ENCODE measurements at places on chromosomes 12 and 14. TPM values are rescaled to one million over a fixed set of nuclear protein-coding genes. Genes with fewer than 3 reads are reported as not detected.

RPL10L gene
- total RNA-seq = not detected

GRIP1 gene
- total RNA-seq = 0.61 TPM

TAPBPL gene
- 23.3 TPM for total RNA-seq

TAS2R43 gene
- 0.31 TPM for total RNA-seq

DNA sequence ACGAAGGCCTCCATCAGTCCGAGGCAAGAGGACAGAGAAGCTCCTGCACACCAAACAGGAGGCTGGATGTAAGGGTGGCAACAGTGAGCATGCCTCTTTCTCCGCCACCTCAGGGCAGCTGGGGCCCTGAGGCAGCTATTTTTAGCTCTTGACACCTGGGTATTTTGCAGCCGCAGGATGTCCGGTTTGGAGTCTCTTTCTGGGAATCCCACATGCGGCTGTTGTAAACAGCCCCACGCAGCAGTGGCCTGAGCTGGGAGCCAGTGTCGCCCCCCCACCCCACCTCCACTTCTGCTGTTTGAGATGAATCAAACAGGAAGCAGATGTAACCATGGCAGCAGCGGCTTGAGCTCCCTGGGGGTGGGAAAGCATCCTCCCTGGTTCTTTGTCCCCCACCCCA is 11.7 kb downstream of the HDAC7 start:
- H3K36me3 ChIP-seq = peaks cover 85% of the 10 kb centered on the region
- H3K27me3 ChIP-seq = no peaks in the 10 kb centered on the region
- H3K27ac ChIP-seq = peak overlapping the region; percentile 98
- DNase-seq = peak; percentile 98

- H3K27ac ChIP-seq = no peak overlapping the region
- H3K4me1 ChIP-seq = no peaks in the 10 kb centered on the region
- DNase-seq = no peak
- H3K36me3 ChIP-seq = peaks cover 6% of the 10 kb centered on the region
Measured at GRCh38 chr12:124375789-124376175, 80.9 kb downstream of the RFLNA start.

GRCh38 chr14:52458721-52459085 is 93.6 kb downstream of the TXNDC16 start:
- H3K36me3 ChIP-seq = peaks cover 26% of the 10 kb centered on the region
- H3K4me1 ChIP-seq = peaks cover 8% of the 10 kb centered on the region
- H3K27me3 ChIP-seq = no peaks in the 10 kb centered on the region
- no peak overlapping the region for H3K27ac ChIP-seq

DNA sequence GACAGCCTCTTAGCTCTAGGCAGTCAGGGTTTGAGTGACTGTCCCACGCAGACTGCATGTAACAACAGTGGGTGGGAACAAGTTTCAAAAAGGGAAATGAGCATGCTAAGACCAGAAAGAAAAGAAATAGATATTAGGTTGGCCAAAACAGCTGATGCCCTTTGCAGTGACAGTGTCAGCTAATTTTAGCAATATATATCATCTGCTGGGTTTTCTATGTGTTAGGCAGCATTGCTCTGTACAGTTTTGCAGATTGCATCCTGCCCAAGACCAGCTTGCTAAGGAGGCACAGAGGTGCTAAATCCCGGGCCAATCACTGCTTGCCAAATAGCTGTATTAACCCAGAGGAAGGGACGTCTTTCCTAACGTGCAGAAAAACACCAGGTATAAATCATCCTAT is 541.9 kb upstream of the TBX3 start:
- no peaks in the 10 kb centered on the region for H3K36me3 ChIP-seq
- DNase-seq = no peak
- H3K4me3 ChIP-seq = no peak overlapping the region
- no peaks in the 10 kb centered on the region for H3K4me1 ChIP-seq

- H3K27me3 ChIP-seq = no peaks in the 10 kb centered on the region
- H3K27ac ChIP-seq = no peak overlapping the region
- H3K4me1 ChIP-seq = peaks cover 6% of the 10 kb centered on the region
Measured at GRCh38 chr14:103696070-103696402, 19.2 kb downstream of the XRCC3 start.

GRCh38 chr14:89724628-89724960 is 229.9 kb downstream of the EFCAB11 start:
- H3K27ac ChIP-seq = peak overlapping the region; percentile 100
- H3K36me3 ChIP-seq = peaks cover 20% of the 10 kb centered on the region
- H3K27me3 ChIP-seq = no peaks in the 10 kb centered on the region
- no peak for DNase-seq
- H3K4me1 ChIP-seq = peaks cover 81% of the 10 kb centered on the region

All from activated CD8-positive, alpha-beta T cell treated with anti-CD3 and anti-CD28 coated beads for 36 hours (primary cell).